Stimulated activated CD8-positive, alpha-beta memory T cell treated with anti-CD3 and anti-CD28 coated beads, Interleukin-4, amount 100 ng/mL, for 48 hours (primary cell): ENCODE measurements at places on chromosomes 12 and 14.

DNA sequence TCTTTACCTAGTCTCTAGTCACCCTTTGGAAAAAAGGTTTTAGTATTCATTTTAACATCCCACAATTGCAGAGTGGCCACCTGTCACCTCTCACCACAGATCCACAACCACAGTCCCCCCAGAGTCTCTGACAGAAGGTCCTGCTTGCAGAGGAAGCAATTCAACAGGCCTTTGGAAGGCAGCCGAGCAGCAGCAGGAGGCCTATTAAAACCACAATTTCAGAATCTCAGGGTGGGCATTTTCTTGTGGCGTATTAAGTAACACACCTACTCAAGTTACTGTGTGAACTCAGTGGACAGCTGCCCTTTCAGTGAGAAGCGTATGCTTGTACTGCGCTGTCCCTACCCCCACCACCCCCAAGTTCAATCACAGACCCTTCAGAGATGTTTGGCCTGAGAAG, 234.0 kb upstream of the HMGA2 start:
- DNase-seq = no peak

- DNase-seq = no peak
Measured at GRCh38 chr12:11855983-11856374, 206.5 kb downstream of the ETV6 start.

GRCh38 chr12:114555451-114555850, 128.5 kb downstream of the TBX3 start:
- DNase-seq = no peak

DNA sequence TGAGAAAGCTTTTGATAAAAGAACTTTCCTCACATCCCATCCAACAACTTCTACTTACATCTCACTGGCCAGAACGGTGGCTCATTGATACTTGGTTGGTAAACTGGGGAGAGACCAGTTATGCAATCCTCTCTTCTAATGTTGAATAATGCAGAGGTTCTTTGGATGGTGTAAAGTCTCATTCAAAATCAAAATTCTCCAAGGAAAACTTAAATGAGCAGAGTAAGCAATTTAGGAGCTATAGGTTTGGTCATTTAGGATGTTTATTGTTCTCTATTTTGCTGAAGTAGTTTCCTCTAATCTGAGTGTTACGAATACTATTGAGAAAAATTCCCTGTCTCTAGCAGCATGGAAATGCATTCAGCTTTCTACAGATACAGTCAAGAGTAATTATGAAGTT, 26.5 kb upstream of the STK38L start:
- no peak for DNase-seq

- DNase-seq = no peak
Measured at GRCh38 chr14:79598339-79598738, 613.0 kb downstream of the DIO2 start.

- DNase-seq = no peak
Measured at GRCh38 chr14:104576232-104576969, 3.2 kb upstream of the C14orf180 start.

DNA sequence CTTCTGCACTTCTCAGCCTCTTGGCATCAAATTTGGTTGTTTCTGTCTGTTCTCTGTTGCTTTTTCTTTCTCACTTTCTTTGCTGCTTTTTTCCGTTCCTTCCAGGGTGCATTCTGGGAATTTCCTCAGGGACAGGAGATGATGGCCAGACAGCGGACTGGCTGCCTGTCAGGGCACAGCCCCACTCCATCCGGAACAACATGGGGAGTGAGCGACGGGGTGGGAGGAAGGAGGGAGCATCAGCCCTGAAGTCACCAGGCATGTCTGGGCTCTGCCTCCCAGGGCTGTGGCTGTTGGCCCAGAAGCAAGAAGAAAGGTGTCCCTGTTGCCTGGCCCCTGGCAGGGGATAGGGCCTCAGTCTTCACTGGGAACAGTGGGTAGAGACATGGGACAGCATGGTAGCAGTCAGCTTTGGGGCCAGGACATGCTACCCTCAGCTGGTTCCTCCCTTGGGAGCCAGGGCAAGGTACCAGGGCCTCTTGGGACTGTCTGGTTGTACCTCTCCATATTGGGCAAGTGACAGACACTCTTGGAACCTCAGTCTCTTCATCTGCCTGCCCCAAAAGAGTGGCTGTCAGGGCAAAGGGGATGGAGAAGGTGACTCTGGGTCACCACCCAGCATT, 8.6 kb downstream of the PGF start:
- DNase-seq = no peak

DNA sequence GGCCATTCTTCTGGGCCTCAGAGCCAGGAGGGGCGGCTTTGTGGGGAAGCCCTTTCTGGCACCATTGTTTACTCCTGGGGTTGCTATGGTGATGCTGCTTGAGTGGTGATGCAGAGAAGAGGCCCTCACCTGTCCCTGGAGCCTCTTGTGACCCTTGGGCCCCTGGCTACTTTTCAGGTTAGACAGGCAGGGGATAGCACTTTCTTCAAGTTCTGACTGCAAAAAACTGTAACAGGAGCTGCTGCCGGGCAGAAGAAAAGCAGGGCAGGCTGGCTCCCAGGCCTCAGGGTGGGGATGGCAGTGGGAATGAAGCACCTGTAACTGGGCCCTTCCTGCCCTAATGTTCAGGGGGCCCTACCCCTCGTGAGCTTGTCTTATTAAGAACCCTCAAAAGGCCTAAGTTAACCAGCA, at the start of gene TEX52:
Gene TEX52, minus strand, starts transcription at position 19 of the 411 bp plus-strand sequence. Its CDS starts 13 bp downstream, at position 6.
- DNase-seq = no peak

DNA sequence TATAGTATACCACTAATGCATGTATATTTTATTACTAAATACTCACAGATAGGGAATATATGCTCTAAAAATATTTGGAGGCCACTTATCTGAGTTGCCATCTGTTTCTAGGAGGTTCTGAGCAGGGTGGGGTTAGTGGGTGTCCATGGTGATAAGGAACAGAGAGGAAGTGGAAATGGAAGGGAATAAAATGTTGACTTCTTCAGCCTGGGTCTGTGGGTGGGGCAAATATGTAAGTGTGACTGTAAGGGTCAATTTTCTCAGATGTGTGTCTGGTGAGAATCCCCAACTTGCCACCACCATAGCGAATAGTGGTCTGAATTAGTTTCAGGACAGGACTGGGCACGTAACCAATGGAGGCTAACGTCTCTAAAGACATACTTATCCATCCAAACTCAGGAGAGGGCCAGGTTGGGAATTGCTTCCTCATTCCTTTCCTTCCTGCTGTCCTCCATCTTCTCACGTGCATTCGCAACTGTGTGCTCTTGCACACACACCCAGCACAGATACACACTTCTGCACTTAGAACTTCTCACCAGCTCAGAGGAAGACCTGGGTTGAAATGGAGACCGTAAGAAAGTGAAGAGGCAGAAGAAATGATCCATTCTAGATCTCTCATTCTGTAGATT, 54.2 kb upstream of the GZMB start:
- DNase-seq = no peak

DNA sequence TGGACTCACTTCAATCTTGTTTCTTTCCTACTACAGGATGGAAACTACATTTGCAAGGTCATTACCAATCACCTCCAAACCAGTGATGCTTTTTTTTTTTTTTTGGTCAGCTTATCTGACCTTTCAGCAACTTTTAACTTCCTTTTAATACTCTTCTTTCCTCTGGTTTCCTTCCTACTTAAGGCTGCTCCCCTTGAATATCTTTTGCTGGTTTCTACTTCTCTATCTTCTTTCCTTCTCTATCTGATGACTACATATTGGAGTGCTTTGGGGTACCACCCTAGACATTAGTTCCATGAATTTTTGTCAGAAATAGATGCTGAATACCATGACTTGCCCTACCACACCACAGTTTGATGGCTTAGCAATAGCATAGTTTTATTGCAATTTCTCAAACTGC, 197.7 kb upstream of the DDHD1 start:
- DNase-seq = no peak

- no peak for DNase-seq
Measured at GRCh38 chr14:62667421-62667914, 377.8 kb downstream of the KCNH5 start.

DNA sequence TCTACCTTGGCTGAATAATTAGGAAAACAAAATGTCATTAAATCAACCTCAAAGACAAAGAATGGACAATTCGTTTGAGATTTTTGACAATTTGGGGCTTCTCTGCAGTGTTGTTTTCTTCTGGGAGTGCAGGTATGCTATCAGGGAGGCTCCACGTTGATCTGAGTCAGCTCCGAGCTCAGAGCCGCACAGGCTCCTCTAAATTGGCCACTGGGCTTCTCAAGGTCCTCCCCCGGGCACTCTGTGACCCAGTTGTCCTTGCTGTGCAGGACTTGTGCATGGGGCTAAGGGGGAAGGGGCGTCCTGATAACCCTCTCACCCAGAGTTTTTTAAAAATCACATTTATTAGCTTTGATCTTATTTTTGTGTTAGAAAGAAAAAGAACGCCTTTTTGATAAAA, 52.7 kb downstream of the TBX3 start:
- no peak for DNase-seq

DNA sequence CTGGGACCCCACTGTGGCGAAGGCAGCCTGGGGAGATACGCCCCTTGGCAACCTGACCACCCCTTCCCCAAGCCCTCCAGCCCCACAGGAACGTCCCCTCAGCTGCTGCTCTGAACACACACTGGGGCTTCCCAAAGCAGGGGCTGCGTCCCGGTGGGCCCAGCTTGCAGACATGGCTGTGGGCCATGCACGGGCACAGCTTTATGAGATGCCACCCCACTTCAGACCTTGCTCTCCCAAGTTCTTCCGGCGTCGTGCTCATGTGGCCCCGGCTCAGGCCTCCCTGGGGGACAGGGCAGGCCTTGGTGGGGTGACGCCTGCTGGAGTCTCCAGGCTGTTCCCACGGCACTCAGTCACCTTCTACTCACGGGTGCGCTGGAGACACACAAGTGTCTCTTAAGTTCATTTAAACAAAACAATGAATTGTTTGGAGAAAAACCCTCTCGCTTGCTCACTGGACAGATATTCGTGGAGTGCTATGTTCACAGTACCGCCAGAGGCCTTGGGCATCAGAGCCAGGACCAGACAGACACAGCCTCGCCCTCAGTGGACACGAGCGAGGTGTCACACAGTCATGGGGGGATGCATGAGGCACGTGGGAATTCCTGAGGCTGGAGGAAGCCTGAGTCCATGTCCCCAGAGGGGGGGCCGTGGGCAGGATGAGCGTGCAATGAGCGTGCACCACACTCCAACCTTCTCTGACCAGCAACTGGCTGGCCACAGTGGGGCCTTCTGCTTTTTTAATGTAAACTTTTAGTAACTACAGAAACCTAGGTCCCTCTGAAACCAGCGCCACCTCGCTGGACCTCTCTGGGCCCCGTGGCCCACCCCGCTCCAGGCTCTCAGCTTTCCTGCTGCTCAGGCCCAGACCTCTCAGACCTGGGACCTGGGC, 4.3 kb downstream of the GALNT9 start:
- DNase-seq = no peak

DNA sequence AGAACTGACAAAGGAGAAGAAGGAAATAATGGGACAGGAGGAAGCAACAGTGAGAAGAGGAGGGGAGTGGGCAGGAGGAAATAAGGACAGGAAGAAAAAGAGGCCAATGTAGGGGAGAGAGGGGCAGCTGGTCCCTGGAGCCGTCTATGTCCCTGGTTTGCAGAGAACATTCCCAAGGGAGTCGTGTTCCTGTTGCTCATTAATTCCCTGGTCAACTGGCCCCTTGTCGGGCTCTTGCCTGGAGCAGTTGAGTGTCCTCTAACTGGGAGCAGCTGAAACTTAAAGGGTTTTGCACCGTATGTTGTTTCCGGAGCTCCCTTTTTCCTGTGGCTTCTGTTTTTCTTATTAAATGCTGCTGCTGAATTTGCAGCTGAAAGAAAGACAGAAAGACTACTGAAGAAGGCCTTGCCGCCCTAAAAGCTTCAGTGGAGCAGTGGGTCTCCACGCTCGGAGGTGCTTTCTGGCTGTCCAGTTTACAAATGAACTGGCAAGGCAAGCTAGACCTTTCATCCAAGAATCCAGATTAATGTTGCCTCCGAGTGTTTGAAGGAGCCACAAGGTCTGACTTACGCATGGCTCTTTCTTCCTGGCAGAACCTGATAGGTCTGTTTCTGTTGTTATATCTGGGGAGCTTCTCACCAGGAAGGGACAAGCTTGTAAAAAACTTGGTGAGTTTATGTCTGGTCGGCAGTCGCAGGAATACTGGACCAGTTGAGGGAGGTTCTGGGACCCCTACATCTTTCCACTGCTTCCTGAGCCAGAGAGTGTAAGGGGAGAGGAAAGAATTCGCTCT, 146.2 kb upstream of the RFLNA start:
- no peak for DNase-seq

DNA sequence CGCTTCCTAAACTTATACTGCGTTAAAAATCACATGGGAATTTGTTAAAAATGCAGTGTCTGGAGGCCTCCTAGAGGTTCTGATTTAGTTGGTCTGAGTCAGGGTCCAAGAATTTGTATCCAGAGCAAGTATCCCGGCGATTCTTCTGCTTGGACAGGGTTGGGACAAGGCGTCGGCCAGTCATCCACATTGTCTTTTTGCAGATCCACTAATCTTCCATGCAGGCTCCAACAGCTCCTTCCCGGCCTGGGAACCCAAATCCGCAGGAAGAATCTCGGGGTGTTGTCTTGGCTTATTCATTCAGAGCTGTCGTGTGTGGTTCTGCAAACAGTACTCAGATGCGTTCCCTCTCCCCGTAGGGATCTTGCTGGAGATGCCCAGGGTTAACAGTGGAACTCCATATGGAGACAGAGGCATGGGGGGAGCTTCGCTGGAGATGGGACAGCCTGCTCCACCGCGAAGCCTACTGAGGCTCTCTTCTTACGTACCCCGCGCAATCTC, 25.3 kb downstream of the GPRC5D start:
- DNase-seq = no peak
